Inflammatory macrophage (primary cell): ENCODE measurements at places on chromosomes 1 and 21.

GRCh38 chr21:39115576-39116235 lies 67.5 kb downstream of the PSMG1 start:
- DNase-seq = no peak

DNA sequence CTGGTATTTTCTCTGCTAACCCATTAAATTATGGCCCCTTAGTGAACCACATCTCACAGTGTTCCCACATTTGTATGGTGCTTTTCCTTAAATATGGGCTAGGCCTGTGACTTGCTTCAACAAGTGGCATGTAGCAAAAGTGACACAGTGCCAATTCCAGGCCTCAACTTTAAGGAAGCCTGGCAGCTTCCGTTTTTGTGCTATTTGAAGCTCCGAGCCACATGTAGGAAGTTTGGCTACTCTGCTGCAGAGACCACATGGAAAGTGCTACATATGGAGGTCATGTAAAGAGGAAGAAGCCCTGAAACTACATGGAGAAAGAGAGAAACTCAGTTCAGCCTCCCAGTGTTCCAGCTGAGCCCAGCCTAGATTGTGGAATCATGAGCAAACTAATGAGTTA lies 28.5 kb upstream of the DR1 start:
- peak; percentile 93 for DNase-seq

DNA sequence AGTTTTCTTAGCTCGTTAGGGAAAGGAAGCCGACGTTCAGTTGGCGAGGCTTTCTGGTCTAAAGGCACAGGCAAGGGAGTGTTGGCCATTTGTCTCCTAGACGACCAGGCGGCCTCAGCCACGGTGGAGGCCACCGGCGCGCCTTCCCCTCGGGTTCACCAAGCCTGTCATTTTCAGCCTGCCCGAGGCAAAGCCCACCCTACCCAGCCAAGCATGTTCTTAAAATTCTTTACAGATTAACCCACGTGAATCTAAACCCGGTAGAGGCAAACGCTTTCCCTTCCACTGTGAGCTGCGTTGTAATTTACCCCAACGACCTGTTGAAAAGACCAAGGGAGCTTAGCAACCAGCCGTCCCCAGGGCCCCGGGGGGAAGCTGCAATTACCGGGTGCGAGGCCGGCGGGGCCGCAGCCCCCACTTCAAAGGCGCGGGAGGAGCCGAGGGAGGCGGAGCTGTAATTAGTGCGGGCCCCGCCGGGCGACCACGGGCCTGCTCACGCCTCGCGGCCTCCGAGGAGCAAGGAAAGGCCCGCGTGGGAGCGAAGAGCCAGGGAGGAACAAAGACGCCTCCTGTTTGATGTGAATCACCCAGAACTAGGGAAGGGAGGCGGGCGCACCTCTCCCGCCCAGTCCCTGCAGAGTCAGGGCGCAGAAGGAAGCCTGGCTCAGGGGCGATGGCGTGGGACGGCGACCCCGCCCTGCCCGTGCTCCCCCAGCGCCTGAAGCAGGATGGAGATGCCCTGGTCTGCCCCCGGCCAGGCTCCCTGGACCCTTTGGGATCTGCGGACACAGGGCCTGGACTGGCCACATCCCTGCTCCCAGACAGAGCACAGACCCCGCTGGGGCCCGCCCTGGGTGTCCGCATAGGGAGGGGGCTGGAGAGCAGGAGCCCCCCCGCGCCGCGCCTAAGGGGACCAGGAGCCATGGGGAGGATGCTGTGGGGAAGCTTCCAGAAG lies 12.1 kb upstream of the TSPEAR start:
- DNase-seq = no peak

GRCh38 chr21:37548521-37548981 lies 182.0 kb downstream of the DYRK1A start:
- no peak for DNase-seq

DNA sequence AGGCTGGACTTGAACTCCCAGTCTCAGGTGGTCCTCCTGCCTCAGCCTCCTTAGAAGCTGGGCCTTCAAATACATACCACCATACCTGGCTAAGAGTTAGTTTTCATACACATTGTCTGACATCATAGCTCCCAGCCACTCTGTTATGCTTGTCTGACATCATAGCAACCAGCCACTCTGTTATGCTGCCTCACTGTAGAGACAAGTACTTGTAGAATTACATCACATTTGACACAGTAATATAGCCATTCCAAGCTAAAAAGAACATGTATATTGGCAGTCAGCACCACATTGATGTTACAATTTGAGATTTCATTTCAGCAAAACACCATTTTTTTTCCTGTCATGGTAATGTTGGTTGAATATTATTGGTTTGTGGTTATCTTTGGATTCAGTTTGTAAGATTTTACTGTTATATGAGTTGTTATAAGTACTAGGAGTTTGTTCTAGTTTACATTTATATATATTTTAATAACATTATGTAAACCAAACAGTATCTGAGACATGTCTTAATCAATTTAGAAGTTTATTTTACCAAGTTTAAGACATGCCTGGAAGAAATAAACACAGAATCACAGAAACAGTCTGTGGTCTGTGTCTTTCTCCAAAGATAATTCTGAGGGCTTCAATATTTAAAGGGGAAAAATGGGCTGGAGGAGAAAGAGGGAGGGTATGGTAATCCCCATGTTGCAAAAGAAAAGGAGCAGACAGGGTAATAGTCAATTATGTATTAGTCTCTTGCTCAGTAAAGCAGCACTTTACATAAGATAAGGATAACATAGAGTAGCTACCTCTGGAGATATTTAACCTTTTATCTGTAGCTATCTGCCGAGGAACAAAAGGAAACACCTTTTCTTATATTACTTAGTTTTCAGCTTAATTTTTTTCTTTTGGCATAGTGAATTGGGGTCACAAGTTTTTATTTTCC lies 43.0 kb downstream of the XPR1 start:
- DNase-seq = no peak

DNA sequence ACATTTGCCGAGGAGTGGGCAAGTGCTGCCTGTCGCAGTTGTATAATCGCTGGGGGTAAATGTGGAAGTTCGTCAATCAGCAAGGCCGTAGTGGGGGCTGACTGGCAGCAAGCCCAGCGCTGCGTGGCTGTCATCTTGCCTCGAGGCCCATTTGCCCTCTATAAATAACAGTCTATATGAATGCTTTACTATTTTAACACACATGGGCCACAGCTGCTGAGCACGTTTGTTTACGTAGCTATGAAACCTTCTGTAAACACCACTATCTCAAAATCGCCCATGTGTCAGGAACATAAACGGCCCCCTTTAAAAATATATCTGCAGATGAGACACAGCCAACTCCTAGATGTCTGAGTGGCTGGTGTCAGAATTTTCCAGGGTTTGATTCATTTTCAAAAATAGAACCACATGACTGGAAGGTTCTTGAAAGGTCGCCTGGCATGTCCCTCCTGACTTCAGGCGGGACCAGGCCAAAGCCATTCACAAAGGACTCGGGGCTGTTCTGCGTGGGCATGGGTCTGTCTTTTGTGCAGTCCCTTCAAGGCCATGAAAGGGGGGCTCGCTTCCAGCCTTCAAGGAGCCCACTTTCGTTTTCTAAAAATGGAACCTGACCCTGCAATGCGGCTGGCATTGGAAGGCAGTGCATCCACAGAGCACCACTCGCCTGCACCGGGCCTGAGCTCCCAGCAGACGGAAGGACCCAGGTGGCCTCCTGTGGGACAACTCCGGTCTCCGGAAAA lies 205.5 kb downstream of the KCNJ6 start:
- no peak for DNase-seq

DNA sequence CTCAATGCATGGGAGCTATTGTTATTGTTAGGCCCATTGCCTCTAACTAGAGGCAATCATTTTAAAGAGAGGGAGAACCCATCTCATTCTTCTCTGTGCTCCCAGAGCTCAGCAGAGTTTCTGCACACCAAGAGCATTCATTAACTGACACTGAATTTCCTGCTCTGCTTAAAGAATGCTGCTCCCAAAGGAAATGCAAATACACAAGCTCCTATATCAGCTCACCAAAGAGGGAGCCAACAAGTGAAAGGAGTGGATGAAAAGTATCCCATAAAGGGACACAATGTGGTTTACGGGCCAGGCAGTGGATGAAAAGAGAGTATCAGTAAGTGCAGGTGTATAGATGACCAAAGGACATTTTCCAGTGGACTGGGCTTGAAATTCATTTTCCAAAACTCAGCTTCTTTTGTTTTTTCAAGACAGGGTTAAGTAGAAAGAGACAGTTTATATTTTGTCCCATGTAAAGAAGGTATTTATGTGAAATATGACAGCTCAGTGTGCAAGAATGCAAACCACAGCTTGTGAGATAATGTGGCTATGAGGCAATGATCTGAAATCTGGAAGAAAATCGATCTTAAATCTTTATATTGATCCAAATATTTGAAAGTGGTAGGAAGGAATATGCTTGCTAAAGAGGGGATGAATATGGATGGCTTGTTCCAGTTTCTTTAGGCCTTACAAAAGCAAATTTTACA lies 207.7 kb upstream of the CAMK1G start:
- DNase-seq = no peak

DNA sequence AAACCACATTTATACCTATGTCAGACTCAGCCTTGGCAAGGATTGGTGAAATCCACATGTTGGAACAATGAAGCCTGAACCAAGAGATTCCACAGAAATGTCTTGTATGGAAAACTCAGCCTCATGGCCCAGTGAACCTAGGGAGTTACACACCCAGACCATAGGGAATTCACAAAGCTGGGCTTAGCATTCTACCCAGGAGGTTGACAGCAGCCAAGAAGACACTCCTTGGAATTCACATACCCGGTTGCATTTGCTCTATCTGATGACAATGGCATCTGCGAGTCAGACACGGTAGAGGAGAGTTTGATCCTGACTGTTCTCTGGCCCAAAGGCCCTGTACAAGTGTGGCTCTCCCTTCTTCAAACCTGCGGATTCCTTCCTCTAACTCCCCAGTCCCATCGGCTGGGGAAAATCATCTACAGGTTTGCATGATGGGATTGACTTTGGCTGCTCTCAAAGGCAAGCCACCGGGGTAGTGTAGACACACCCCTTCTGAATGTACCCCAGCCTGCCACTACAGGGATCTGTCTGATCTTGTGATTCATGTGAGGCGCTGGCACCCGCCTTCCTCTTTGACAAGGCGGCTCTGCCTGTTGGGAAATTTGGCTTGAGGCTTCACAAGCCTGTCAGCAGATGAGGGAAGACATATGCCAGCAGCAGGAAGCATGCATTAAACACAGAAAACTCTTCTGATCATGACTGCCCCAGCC lies 297.3 kb upstream of the KAZN start:
- no peak for DNase-seq
